ENCODE measurements at places on chromosomes 7 and 10.
A peak's percentile ranks its signal among the peaks of the same experiment; 100 is the strongest.

DNA sequence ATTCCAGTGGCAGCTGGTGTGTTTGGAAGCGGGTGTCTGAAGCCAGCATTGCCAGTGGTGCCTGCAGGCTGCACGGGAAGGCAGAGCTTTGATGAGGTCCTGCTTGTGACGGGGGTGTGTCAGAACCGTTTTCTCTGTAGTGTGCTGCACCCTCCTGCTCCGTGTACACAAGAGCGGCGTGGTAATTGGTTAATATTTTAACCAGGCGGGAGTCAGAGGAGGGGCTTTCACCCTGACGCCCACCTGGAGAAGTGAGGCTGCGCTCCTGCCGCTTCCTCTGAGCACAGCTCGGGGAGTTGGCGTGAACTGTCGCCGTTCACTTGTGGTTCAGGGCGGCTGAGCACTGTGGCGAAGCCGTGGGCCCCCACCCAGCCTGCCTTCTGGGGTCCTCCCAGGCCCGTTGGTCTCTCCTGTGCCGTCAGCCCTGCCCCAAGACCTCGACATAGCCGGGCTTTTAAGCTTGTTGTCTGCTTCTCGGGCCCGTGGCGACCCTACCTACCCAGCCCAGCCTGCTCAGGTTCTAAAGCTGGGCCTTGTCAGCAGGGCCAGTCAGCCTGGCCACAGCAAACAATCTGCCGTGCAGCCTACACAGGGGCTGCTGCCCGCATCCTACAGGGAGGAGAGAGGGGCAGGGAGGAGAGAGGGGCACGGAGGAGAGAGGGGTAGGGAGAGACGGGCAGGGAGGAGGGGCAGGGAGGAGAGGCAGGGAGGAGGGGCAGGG lies 11.6 kb downstream of the NKX6-2 start:
- DNase-seq = no peak

DNA sequence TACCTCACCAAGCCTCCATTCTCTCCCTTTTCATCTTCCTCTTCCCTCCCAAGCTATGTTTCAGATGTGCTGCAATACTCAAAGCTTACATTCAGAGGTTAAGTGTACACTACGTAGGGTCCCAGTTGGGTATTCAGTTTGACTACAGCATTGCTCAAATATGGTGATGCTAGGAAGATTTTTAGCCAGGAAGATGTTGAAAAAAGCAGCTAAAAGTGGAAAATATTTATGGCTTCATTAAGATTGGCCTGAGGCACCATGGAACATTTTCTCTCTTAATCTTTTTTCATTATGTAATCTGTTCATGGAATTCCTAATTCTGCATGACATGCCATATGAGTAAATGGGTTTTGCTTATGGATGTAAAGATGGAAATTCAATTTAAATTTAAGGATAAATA lies 72.0 kb upstream of the ABCB5 start:
- DNase-seq = no peak

- no peak for DNase-seq
These were observed 24.7 kb downstream of the CCDC6 start for GRCh38 chr10:59881640-59882039.

- DNase-seq = no peak
These were observed 547.1 kb upstream of the ANKRD30A start for GRCh38 chr10:36578306-36578705.

DNA sequence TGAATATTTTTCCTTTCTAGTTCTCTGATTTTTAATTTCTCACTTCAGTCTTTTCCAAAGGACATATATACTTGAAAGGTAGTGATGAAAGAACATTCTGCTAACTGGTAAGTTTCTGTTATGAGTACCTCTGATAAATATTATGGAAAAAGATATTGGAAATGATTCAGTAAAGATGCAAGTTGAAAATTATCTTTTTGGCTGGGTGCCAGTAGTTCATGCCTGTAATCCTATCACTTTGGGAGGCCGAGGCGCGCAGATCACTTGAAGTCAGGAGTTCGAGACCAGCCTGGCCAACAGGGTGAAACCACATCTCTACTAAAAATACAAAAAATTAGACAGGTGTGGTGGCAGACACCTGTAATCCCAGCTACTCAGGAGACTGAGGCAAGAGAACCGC lies 62.1 kb downstream of the ANKRD26 start:
- no peak for DNase-seq

- DNase-seq = no peak
These were observed 4.3 kb downstream of the RAMP3 start for GRCh38 chr7:45161842-45162241.

GRCh38 chr7:102843850-102844249 lies 69.0 kb upstream of the LRRC17 start:
- DNase-seq = peak; percentile 87

DNA sequence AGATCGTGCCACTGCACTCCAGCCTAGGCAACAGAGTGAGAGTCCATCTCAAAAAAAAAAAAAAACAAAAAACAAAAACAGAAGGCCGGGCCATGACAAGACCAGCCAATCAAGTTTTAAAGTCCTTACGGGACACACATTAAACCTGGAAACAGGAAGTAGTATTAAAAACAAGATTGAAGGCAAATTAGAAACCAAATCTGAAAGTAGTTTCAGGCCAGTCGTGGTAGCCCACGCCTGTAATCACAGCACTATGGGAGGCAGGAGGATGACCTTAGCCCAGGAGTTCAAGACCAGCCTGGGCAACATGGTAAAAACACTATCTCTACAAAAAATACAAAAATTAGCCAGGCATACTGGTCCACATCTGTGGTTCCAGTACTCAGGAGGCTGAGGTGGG lies 18.1 kb downstream of the PSAP start:
- DNase-seq = peak; percentile 63

- no peak for DNase-seq
These were observed 29.3 kb upstream of the DDX50 start for GRCh38 chr10:68871731-68872342.

GRCh38 chr7:29254591-29254990 lies 60.0 kb downstream of the CHN2 start:
- DNase-seq = no peak

GRCh38 chr7:148026713-148027112 lies 563.9 kb upstream of the C7orf33 start:
- DNase-seq = no peak

DNA sequence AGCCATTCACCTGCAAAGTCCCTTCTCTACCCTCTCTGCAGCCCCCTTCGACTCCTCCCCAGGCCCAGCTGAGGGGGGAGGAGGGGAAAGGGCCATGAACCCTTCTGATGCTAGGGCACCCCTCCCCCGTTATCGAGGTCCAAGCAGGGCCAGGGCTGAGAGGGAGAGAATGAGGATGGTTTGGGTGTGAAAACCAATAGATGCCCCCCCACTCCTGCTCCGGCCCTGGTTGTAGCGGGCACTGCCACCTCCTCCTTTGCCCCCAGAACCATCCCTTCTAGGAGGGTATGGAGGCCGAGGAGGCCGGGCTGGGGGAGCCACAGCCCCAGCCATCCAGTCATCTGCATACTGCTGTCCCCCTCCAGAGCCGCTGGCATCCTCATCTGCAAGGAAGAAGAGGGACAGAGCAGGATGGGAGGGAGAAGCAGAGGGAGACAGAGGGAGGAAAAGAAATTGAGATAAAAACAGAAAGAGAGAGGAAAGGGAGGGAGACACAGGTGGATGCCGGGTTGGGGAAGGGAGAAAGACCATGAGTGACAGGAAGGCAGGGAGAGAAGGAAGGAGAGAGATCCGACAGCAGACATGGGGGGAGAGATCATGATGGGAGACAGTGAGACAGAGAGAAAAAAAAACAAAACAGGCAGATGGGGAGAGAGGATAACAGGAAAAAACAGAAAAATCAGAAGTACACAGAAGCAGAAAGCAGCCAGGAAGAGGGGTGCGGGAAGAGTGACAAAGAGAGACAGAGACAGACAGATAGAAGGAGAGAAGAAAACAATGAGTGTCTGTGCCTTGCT lies 1.9 kb upstream of the GAL3ST4 start:
- DNase-seq = no peak

- DNase-seq = no peak
These were observed 41.7 kb downstream of the MAD1L1 start for GRCh38 chr7:2191016-2191415.

DNA sequence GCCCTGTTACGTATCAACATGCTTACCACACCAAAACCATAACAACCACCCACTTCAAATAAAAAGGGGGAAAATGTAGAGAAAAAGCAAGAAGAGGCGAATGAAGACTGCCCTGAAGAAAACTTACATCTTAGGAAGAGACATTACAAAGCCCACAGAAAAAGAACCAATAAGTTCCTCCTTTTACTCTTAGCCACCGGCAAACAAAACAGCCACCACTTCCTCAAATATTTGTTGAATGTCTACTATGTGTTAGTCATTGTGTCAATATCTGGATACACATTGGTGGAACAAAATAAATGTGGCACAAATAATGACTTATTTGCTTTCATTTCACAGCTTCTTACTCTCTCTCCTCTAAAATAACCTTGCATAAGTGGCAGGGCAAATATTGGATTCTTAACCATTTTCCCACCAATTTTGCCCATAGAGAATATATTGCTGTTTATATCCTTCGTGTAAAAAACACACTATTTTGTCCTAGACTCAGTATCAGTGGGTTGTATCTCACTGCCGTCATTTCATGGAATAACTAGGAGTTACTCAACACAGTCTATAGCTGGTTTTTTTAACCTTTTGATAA lies 106.8 kb downstream of the ANK3 start:
- peak; percentile 97 for DNase-seq

- peak; percentile 46 for DNase-seq
These were observed 13.0 kb upstream of the STK31 start for GRCh38 chr7:23696916-23697441.

DNA sequence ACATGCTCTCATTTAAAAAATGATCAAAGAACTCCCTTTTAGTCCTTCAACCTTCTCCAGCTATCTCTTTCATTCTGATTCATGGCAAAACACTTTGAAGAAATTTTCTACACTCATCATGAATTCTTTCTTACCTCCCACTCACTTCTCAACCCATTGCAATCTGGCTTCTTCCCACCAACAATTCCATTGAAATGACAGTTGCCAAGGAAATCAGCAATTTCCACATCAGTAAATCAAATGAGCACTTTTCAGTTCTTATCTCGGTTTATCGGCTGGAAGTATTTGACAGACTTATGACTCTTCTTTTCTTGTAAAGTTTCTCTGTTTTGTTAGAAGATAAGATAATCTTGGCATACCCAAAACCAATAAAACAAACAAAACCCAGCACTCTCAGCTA lies 99.1 kb upstream of the CACNA2D1 start:
- DNase-seq = no peak

GRCh38 chr10:124565565-124566221 lies 104.1 kb downstream of the LHPP start:
- DNase-seq = no peak

- DNase-seq = no peak
These were observed 467.7 kb upstream of the KLF6 start for GRCh38 chr10:4252701-4253100.

DNA sequence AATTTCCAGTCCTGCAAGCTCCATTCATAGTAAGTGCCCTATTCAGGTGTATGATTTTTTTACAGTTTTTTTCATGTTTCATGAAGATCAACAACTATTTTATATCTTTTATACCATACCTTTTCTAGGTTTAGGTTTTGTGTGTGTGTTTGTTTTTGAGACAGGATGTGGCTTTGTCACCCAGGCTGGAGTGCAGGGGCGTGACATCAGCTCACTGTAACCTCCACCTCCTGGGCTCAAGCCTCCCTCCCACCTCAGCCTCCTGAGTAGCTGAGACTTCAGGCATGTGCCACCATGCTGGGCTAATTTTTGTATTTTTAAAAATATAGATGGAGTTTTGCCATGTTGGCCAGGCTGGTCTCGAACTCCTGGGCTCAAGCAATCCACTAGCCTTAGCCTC lies 35.0 kb downstream of the ARMH3 start:
- no peak for DNase-seq

DNA sequence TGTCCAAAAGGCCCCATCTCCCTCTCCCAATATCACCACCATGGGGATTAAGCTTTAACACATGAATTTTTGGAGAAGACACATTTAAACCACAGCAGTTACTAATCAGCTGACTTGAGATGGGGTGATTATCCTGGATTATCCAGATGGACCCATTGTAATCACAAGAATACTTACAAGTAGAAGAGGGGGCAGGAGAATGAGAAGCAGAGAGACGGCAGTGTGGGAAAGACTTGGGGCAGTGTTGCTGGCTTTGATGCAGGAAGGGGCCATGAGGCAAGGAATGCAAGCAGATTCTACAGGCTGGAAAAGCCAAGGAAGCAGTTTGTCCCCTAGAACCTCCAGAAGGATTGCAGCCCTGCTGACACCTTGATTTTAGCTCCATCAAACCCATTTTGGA lies 30.7 kb upstream of the INMT start:
- DNase-seq = no peak

- DNase-seq = no peak
These were observed 81.4 kb downstream of the ORC5 start for GRCh38 chr7:104126411-104126841.

DNA sequence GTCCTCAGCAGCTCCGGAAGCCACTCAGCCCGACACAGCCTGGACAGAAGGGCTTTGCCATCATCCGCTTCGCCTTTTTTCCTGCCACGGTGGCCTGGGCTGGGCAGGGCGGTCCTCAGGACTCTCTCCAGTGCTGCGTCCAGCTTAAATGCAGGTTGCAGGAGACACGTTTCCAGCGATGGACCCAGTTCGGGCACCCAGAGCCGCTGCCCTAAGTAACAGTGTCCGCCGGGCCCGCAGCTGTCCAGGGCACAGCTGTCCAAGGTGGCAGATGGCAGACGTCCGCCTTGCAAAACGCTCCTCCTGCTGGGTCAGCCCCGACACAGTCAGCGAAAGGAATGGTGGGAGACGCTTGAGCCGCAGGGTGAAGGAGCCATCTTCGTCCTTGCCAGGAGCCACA lies 37.0 kb upstream of the FOXL3 start:
- DNase-seq = no peak

DNA sequence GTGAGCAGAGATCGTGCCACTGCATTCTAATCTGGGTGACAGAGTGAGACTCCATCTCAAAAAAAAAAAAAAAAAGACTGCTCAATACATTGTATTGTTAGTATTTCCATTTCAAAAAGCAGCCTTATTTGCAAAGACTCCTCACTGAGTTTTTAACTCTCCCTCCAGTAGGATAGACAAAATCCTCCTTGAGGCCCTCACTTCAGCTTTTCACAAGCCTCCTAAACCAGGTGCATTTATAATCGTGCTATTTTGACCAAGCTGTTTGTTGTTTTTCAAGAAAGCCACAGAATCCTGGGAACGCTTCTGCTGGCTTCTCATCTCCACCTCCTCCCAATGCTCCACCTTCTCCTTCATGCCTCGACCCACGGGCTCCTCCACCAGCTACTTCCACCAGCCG lies 6.3 kb upstream of the DDIT4 start:
- DNase-seq = no peak
